Stimulated activated CD4-positive, alpha-beta T cell treated with anti-CD3 and anti-CD28 coated beads, Interleukin-12 subunit alpha, Interleukin-12 subunit beta, amount 100 ng/mL, for 24 hours (primary cell): ENCODE measurements at places on chromosomes 4 and X.

DNA sequence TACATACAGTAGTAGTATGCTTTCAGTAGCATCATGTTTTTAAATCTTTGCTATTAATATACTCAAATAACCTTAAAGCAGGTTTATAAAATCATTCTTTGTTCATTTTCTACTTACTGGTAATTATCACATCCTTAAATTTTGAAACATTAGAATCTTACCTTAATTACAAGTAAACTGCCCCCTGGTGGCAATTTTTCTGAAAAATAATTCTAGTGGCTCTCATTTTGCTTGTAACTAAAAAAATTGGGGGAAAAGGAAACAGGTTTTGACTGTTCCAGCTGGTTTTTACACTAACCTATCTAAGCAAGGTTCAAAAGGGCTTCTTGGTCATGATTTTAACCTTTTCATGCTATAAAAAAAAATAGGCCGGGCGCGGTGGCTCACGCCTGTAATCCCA, 18.5 kb upstream of the DCAF4L1 start:
- no peak for DNase-seq

GRCh38 chr4:20217521-20217920, 34.2 kb upstream of the SLIT2 start:
- DNase-seq, result no peak

DNA sequence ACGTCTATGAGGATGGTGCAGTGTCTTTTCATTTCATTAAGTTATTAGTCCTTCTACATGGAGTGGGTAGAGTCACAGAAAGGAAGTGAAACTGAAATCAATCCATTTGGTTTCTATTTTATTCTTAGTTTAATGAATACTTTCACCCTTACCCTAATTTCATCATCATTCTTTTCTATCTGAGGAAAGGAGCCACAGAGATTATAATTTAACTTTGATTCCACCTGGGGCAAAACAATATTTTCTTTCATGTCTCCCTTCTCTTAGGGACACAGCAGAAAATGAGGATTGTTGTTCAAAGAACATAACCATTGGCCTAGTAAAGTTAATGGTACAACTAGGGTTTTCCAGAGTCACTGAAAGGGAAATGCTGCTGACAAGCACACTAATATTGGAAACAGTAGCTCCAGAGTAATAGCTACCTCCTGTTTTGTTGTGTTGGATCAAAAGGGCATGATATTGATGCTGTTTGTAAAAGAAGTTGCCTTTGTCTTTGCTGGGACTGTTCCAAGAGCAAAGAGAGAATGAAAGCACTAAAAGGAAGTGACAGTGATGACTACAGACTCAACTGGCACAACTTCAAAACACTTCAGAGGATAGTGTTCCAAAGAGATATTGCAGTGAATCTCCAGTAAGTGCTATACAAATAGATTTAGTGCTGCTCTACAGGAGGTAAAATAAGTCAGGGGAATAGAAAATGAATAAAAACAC, 247.1 kb upstream of the PITX2 start:
- DNase-seq, result no peak

DNA sequence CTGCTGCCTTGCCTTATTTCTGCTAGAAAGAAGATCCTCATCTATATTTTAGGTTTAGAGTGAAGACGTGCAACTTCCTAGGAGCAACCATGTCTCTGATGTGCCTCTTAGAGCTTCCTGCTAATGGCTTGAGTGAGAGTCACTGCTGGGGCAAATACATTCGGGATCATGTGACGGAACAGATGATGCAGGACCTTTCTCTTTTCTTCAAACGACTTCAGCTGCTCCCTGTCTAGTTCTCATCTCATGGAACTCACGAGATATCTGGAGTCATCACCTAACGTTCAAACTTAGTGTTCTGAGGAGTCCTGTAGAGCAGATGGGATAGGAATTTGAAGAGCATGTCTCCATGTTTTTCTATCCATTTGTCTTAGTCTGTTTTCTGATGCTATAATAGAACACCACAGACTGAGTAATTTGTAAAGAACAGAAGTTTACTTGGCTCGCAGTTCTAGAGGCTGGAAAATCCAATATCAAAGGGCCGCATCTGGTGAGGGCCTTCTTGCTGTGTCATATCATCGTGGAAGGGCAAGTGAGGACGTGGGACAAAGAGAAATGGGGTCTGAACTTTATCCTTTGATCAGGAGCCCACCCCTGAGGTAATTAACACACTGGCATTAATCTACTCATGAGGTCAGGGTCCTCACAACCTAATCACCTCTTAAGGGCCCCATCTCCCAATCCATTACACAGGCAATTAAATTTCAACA, 43.5 kb upstream of the SCRG1 start:
- DNase-seq, result no peak

- DNase-seq, result no peak
Measured at GRCh38 chrX:148459343-148459742, 41.1 kb upstream of the AFF2 start.

GRCh38 chr4:27973700-27974099, 1113.1 kb downstream of the STIM2 start:
- no peak for DNase-seq

- no peak for DNase-seq
Measured at GRCh38 chr4:129371065-129371464, 275.1 kb downstream of the C4orf33 start.

GRCh38 chrX:48156014-48156413, 25.6 kb downstream of the SPACA5B start:
- DNase-seq, result no peak

DNA sequence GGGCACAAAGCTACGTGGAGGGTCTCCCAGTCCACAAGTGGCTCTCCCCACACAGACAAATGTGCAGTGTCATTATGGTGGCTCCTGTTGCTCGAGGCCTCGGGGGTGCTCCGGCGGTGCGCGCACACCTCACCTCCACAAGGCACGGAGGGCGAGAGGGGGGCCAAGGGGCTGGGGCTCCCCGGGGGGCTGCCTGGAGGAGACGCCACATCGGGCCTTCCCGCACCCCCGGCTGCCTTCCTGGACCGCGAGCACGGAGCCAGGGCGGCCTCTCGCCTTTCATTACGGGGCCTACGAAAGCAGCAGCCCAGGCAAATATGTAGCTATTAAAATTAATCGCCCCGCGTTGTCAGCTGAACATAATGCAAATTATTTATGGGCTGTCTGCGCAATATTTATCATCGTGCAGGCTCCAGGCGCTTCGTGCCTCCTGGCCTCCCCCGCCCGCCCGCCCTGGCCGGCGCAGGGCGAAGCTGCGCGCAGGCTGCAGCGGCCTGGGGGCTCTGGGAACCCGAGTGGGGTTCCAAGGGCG, 70.8 kb upstream of the BCOR start:
- no peak for DNase-seq
